ENCODE measurements at places on chromosomes 4 and X.
A peak's percentile ranks its signal among the peaks of the same experiment; 100 is the strongest.

DNA sequence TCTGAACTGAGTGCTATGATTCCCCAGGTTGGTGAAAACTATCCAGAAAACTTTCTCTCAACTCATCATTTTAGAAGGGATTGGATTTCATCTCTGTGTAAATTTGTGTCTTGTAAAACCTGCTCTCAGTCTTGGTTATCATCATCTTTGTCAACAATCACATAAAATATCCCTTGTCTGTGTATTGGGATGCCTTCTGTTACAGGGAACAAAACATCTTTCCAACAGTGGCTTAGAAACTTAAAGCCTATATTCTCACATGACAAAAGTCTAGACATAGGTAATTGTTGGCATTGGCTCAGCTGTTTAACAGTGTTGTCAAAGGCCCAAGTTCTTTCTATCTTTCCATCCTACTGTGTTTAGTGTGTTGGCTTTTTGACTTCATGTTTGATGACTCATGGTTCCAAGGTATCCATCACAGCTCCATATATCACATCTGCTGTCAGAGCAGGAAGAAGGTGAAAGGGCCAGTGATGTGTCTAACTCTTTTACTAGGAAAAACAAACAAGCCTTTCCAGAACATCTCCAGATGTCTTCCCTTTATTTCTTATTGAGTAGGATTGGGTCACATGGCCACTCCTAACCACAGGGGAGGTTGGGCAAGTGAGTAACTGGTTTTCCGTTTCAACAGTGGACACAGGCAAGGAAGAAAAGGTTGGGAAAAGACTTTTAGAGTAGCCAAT, 65.0 kb downstream of the PHEX start:
- peak; percentile 20 for DNase-seq

GRCh38 chr4:92066485-92066884, 237.3 kb upstream of the GRID2 start:
- DNase-seq, result no peak

- DNase-seq, result peak; percentile 47
Measured at GRCh38 chr4:186029571-186030398, 39.2 kb upstream of the TLR3 start.

DNA sequence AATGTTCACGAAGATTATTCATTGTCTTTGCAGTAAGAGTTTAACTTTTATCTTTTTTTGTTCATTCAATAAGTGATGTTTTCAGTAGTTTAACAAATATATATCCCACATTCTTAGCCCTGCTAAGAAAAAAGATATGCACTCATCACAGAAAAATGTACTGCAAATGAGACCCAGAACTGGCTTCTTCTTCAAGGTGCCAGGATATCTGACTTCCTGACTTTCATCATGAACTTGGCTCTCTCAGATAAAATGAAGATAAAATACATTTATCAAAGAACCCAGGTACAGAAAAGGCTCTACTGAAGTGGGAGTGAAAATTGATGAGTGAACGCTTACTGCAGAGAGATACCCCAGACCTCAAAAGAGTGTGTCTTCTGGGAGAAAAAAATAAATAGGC, 177.8 kb upstream of the DKK2 start:
- peak; percentile 36 for DNase-seq

DNA sequence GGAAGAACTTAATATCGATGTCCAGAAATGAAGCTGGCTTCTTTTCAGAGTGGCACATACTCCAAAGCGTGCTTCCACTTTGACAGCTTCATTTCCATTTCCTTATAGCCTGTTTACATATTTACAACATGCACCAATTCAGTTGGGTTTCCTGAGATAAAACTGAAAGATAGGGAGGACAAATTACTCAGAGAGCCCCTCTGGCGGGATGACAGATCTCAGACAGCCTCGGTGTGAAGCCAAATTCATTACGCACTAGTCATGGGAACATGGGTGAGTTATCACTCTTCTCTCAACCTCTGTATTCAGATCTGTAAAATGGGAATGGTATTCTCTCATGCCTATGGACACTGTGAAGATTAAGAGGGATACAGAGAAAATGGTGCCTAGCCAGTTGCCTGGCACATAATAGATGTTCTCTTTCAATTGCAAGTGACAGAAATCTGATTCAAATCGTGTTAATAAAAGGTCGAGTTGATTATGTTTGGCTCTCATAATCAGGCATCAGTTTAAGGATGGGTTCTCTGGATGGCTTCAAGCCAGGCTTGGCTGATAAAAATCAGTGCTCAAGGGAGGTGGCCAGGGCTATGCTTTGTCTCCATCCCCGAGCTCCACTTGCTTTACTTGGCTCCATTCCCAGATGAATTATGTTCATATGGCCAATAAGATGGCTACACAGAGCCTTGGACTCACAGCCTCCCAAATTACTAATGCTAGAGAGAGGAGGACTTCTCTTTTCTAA, 132.2 kb upstream of the C1QTNF7 start:
- DNase-seq, result no peak

GRCh38 chr4:140088323-140088967, 65.5 kb downstream of the MAML3 start:
- DNase-seq, result no peak

- peak; percentile 89 for DNase-seq
Measured at GRCh38 chr4:122826553-122827257, at the start of gene FGF2. TSS of gene FGF2 (plus strand) at chr4:122826831. CDS start at chr4:122827175, 344 bp downstream.

DNA sequence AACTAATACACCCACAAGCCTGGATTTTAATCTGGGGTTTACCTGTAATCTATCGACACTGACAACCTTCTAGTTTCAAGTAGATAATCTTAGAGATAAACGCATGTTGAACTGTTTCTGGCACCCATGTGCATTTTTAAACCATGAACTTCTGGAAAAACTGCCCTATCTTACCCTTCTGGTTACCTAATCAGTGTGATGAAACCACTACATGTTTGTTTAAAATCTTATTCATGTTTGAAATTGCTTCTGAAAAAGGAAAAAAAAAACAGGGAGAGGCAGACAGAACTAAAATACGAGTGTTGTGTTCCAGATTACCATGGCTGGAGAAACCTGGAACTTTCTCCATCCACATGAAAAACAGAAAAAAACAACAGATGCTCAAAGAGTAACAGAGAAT, 139.3 kb downstream of the MID1IP1 start:
- no peak for DNase-seq

GRCh38 chr4:158809611-158810486, 41.0 kb downstream of the FNIP2 start:
- DNase-seq, result peak; percentile 66

DNA sequence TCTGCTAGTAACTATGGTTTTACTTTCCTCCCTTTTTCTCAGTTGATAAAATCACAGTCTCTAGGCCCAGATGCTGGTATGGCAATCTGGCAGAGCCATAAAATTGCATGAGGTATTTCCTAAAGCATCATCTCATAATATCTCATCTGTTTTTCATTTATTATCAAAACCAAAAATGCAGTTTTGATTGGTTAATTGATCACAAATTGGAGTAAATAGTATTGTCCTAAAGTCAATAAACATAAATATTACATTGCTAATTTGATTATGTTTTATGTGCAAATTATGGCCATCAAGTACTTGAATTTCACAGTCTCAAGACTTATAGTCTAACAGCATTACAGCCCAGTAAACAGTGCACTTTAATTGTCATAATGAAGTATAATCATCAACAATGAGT, 2365.6 kb downstream of the ARAP2 start:
- no peak for DNase-seq
